GF-D8 (cell line): ENCODE measurements at places on chromosomes 5 and 9.

- no peak for DNase-seq
These were observed 60.3 kb downstream of the HSPA4 start for GRCh38 chr5:133112026-133112660.

DNA sequence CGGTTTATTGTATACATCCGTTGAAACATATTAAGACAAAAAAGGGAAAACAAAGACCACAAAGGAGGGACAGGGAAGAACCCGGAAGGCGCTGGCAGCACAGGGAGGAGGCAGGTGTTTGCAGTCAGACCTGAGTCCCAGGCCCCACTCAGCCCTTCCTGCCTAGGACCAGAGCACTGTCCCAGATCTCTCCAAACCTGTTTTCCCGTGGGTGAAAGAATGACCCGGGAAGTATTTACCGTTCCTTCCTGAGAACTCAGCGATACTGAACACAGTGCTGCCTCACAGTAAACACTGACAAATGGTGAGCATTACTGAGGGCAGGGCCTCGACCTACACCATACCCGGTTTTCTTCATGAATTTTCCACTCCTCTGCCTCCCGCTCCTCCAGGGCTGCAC, 1.2 kb downstream of the ABO start:
- no peak for DNase-seq

DNA sequence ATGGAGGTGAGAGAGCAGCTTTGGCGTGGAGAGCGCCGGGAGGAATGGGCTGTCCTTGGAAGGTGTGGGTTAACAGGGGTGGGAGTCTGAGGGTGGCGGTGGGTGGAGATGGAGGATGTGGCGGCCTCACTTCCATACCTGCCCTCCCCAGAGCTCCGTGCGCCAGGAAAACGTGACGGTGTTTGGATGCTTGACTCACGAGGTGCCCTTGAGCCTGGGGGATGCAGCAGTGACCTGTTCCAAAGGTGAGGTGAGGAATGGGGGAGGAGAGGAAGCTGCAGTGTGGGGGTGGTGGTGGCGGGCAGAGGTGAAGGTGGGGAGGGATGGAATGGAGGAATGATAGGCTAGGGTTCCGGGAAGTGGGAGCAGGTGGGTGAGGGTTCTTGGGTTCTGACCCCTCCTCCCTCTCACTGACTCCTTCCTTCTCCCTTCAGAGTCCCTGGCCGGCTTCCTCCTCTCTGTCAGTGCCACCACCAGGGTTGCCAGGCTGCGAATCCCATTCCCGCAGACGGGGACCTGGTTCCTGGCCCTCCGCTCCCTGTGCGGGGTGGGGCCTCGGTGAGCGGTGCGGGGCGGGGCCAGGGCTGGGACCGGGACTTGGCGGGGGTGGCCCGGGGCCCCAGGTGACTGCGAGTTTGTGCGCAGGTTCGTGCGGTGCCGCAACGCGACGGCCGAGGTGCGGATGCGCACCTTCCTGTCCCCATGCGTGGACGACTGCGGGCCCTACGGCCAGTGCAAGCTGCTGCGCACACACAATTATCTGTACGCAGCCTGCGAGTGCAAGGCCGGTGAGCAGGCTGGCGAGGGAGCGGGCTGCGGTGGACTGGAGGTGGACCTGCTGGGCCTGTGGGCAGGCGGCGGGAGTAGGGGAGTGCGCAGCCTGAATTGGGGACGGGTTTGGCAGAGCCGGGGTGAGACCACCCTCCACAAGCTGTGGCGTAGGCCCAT, 17.1 kb downstream of the TMEM8B start:
- no peak for DNase-seq

- no peak for DNase-seq
These were observed 22.9 kb upstream of the CMYA5 start for GRCh38 chr5:79666758-79667157.

DNA sequence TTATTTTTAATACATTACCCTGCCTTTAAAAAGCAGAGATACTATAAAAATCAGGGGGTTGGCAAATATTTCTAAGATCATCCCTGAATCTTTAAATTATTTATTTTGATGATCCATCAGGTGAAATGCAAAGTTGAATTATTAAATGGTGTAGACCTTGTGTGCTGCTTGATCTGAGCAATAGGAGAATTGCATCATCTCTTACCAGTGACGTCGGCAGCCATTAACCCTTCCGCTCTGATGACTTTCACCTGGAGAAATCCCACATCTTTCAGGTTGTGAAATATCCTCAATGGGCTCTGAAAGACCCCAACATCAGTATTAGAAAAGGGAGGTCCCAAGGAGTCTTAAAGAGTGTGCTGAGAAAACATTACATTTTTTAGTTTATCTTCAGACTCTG, 270.2 kb downstream of the SLF1 start:
- no peak for DNase-seq

GRCh38 chr5:124888050-124888506, 141.6 kb upstream of the ZNF608 start:
- no peak for DNase-seq

- no peak for DNase-seq
These were observed 104.0 kb upstream of the DMRTA1 start for GRCh38 chr9:22342491-22343217.

DNA sequence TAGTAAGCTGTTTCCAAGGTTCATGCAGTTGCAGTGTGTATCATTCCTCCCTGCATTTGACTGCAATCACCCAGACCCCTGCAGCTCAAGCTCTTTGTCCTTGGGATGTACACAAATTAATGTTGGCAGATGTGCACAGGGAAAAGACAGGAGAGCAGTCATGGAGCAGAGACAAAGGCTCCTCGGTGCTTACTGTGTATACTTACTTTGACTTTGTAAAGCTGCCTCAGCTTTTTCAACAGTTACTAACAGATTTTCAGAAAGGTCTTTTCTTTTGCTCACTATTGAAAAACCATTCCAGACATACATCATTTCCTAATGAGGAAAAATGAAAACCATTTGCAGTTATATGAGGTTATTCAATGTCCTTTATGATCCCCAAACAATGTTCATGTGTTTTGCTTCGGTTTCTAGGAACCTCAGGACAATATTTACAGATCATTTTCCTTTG, 124.9 kb downstream of the TTC39B start:
- DNase-seq, result no peak

DNA sequence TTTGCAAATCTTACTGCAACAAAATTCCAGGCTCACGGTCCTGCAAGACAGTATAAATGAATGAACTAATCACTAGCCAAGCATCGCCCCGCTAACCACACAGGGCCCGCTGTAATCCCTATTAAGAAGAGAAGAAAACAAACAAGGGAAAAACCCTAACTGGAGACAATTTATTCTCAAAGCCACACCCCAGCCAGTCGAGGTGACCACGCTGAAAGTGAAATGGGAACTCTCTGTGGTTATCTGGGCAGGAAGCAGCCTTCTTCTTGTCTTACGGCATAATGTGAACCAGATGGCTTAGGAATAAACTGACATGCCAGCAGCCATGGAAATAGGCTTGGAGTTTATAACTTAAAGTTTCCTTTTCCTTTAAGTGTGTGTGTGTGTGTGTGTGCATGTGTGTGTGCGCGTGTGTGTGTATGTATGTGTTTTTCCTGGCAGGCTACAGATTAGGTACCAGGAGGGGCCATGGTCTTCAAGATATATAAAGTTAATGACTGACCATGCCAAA, 120.2 kb downstream of the SEMA6A start:
- DNase-seq, result peak; percentile 55

- no peak for DNase-seq
These were observed 26.5 kb downstream of the OXCT1 start for GRCh38 chr5:41843456-41844370.
